ENCODE measurements at places on chromosomes 12 and 14. TPM values are rescaled to one million over a fixed set of nuclear protein-coding genes. Genes with fewer than 3 reads are reported as not detected.

GRCh38 chr14:104460791-104461651, 118.5 kb upstream of the C14orf180 start:
- H3K27ac ChIP-seq, result no peak overlapping the region
- no peak overlapping the region for H3K4me3 ChIP-seq
- DNase-seq, result no peak
- H3K27me3 ChIP-seq, result peaks cover 55% of the 10 kb centered on the region

GPRC5D gene
- total RNA-seq, result not detected

CLEC2B gene
- 89.7 TPM for total RNA-seq

GRCh38 chr12:90335566-90335965, 619.4 kb downstream of the CCER1 start:
- no peak for DNase-seq
- peaks cover 3% of the 10 kb centered on the region for H3K27me3 ChIP-seq
- H3K4me3 ChIP-seq, result no peak overlapping the region
- H3K4me1 ChIP-seq, result no peaks in the 10 kb centered on the region
- no peaks in the 10 kb centered on the region for H3K36me3 ChIP-seq
- no peak overlapping the region for H3K27ac ChIP-seq

- H3K4me3 ChIP-seq, result no peak overlapping the region
- DNase-seq, result no peak
- H3K27ac ChIP-seq, result no peak overlapping the region
- H3K27me3 ChIP-seq, result peaks cover 3% of the 10 kb centered on the region
These were observed 90.9 kb upstream of the CCDC196 start for GRCh38 chr14:66395300-66395699.

ALX1 gene
- total RNA-seq, result not detected

GRCh38 chr12:101823891-101824290, 6.9 kb downstream of the GNPTAB start:
- H3K27me3 ChIP-seq, result no peaks in the 10 kb centered on the region
- DNase-seq, result peak; percentile 51
- H3K4me1 ChIP-seq, result peaks cover 65% of the 10 kb centered on the region
- H3K36me3 ChIP-seq, result peaks cover 28% of the 10 kb centered on the region
- peak overlapping the region; percentile 78 for H3K27ac ChIP-seq

GRCh38 chr14:103828315-103828967, 18.9 kb downstream of the PPP1R13B start:
- peaks cover 2% of the 10 kb centered on the region for H3K27me3 ChIP-seq
- no peak for DNase-seq
- H3K36me3 ChIP-seq, result no peaks in the 10 kb centered on the region
- H3K27ac ChIP-seq, result no peak overlapping the region
- no peak overlapping the region for H3K4me3 ChIP-seq
- peaks cover 4% of the 10 kb centered on the region for H3K4me1 ChIP-seq

GRCh38 chr12:123836292-123836691, 74.2 kb downstream of the DNAH10 start:
- no peak for DNase-seq
- H3K27me3 ChIP-seq, result peaks cover 7% of the 10 kb centered on the region
- H3K4me1 ChIP-seq, result no peaks in the 10 kb centered on the region
- H3K27ac ChIP-seq, result no peak overlapping the region

RILPL2 gene
- total RNA-seq, result 5.3 TPM

DNA sequence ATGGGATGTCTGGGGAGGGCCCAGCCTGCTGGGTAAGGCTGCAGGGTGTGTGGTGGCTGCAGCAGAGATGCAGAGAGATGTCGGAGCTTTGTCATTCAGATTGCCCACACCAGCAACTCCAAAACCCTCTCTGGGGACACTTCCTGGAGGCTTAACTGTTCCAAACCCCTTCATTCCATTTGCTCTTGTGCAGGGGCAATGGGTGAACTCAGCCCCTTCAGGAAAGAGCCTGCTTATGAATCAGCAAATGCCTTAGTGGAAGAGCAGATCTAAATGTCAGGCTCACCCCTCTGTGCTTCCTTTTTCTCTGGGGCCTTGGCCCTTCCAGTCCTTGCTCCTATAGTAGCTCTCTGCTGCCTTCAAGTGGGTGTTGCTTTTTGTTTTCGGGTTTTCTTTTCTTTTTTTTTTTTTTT, 36.7 kb upstream of the GPATCH2L start:
- DNase-seq, result no peak
- H3K36me3 ChIP-seq, result no peaks in the 10 kb centered on the region

GRCh38 chr12:82486524-82487235, 128.4 kb downstream of the METTL25 start:
- DNase-seq, result no peak
- no peaks in the 10 kb centered on the region for H3K27me3 ChIP-seq
- no peaks in the 10 kb centered on the region for H3K36me3 ChIP-seq
- no peaks in the 10 kb centered on the region for H3K4me1 ChIP-seq
- no peak overlapping the region for H3K4me3 ChIP-seq

LRRK2 gene
- 0.64 TPM for total RNA-seq

- H3K27ac ChIP-seq, result no peak overlapping the region
- peaks cover 16% of the 10 kb centered on the region for H3K27me3 ChIP-seq
- H3K36me3 ChIP-seq, result no peaks in the 10 kb centered on the region
- H3K4me1 ChIP-seq, result peaks cover 5% of the 10 kb centered on the region
These were observed 48.7 kb upstream of the LALBA start for GRCh38 chr12:48618541-48618940.

- no peaks in the 10 kb centered on the region for H3K36me3 ChIP-seq
- no peak for DNase-seq
- no peaks in the 10 kb centered on the region for H3K4me1 ChIP-seq
- H3K27me3 ChIP-seq, result no peaks in the 10 kb centered on the region
These were observed 160.8 kb upstream of the LMO3 start for GRCh38 chr12:16766736-16767135.

CELA1 gene
- total RNA-seq, result not detected

DNA sequence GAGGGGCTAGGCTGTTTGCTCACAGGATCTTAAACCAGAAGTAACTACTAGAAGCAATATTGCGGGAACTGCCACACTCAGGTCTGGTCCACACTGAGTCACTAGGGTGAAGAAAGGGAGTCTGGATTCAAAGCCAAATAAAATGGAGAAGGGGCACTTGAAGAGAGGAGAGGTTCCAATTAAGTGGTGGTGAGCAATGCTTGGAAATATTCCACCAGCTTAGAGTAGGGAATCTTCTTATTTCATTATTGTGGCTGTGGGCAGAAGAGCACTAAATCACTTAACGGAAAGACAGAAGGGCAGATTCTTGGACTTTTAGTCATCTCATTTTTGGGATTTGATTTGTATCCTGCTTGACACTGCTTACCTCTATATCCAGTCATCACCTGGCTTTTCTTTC, 48.6 kb upstream of the PPP1R12A start:
- H3K27ac ChIP-seq, result no peak overlapping the region
- no peak overlapping the region for H3K4me3 ChIP-seq
- peaks cover 19% of the 10 kb centered on the region for H3K27me3 ChIP-seq
- no peaks in the 10 kb centered on the region for H3K4me1 ChIP-seq
- DNase-seq, result no peak

GRCh38 chr12:116059904-116060303, 217.6 kb downstream of the MED13L start:
- H3K4me3 ChIP-seq, result peak overlapping the region; percentile 85
- no peak for DNase-seq
- peak overlapping the region; percentile 93 for H3K27ac ChIP-seq
- H3K27me3 ChIP-seq, result no peaks in the 10 kb centered on the region

- DNase-seq, result no peak
- H3K27ac ChIP-seq, result no peak overlapping the region
- peaks cover 13% of the 10 kb centered on the region for H3K4me1 ChIP-seq
These were observed 1.1 kb upstream of the SDSL start for GRCh38 chr12:113420996-113421595.

LGR5 gene
- total RNA-seq, result not detected

RBM19 gene
- total RNA-seq, result 41.7 TPM

GRCh38 chr14:77869340-77869739, 69.4 kb downstream of the ADCK1 start:
- no peak for DNase-seq
- no peaks in the 10 kb centered on the region for H3K27me3 ChIP-seq

GRCh38 chr14:69333791-69334337, 64.2 kb downstream of the ERH start:
- no peak for DNase-seq
- H3K27ac ChIP-seq, result peak overlapping the region; percentile 30
- no peaks in the 10 kb centered on the region for H3K36me3 ChIP-seq
- peak overlapping the region; percentile 26 for H3K4me3 ChIP-seq
- H3K4me1 ChIP-seq, result peaks cover 33% of the 10 kb centered on the region

- H3K4me3 ChIP-seq, result no peak overlapping the region
- DNase-seq, result no peak
- no peak overlapping the region for H3K27ac ChIP-seq
- H3K36me3 ChIP-seq, result peaks cover 9% of the 10 kb centered on the region
- no peaks in the 10 kb centered on the region for H3K4me1 ChIP-seq
These were observed 15.2 kb upstream of the PRKAG1 start for GRCh38 chr12:49033611-49034285.

ANKRD33 gene
- not detected for total RNA-seq

MANSC4 gene
- total RNA-seq, result not detected

GRCh38 chr14:74984236-74985027, 18.3 kb upstream of the EIF2B2 start:
- no peak overlapping the region for H3K4me3 ChIP-seq
- no peak for DNase-seq
- H3K36me3 ChIP-seq, result no peaks in the 10 kb centered on the region
- no peak overlapping the region for H3K27ac ChIP-seq
- H3K4me1 ChIP-seq, result no peaks in the 10 kb centered on the region
- peaks cover 6% of the 10 kb centered on the region for H3K27me3 ChIP-seq

DNA sequence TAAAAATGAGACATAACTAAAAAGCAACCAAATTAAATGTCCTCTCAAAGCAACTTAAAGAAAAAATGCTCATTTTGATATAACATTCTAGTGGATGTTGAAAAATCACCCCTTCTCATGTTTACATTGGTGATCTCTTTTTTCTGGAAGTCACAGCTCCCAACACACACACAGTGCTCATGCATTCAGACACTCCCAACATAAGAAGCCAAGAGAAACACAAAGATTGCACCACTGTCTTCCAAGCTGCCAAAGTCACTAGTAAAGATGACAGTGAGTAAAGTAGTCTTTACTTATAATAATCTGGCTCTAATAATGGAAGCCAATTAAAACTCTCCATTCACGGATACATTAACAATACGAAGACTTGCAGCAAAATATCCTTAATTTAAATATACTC, 218.4 kb downstream of the NTF3 start:
- H3K4me1 ChIP-seq, result no peaks in the 10 kb centered on the region
- DNase-seq, result no peak
- H3K27ac ChIP-seq, result no peak overlapping the region
- H3K27me3 ChIP-seq, result peaks cover 6% of the 10 kb centered on the region

LRRC10 gene
- not detected for total RNA-seq

NKX2-1 gene
- not detected for total RNA-seq

DNA sequence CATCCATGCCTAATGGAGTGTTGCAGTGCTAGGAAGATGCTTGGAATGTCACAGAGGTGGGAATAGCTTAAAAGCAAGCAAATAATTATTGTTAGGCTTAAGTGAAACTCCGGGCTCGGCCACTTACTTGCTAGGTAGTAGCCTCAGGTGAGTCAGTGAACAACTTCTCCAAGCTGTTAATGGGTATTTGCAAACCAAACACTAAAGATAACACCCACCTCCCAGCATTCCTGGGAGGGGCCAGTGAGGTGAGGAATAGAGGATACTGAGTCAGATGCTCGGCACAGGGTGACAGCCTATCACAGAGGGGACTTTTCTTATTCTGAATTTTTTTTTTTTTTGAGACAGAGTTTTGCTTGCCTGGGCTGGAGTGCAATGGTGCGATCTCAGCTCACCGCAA, 151.2 kb upstream of the RFLNA start:
- H3K4me3 ChIP-seq, result no peak overlapping the region
- DNase-seq, result no peak
- peaks cover 2% of the 10 kb centered on the region for H3K4me1 ChIP-seq
- no peaks in the 10 kb centered on the region for H3K36me3 ChIP-seq
- peaks cover 27% of the 10 kb centered on the region for H3K27me3 ChIP-seq

Data from activated naive CD8-positive, alpha-beta T cell treated with anti-CD3 and anti-CD28 coated beads, Interleukin-2, amount 10 ng/mL, durations not matched to agents 7 days and 5 days (primary cell).